ENCODE measurements at places on chromosomes 2 and 18.

DNA sequence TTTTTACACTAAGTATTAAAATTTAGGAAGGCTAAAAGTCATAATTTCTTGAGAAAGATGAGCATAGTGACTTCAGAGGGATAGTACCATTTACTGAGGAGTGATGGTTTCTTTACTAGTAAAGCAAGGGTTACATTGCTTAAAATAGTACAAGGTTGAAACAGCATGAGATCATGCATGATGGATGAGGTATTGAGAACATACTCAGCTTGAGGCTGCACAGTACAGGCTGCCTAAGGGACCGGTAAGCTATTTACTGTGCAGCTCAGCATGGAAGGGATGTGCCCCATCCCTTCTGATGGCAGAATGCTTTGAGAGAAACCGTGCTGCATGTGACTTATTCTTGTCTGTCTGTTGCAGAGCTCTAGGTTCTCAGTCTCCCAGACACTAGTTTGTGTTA is 122.1 kb downstream of the EML6 start:
- no peak for DNase-seq

DNA sequence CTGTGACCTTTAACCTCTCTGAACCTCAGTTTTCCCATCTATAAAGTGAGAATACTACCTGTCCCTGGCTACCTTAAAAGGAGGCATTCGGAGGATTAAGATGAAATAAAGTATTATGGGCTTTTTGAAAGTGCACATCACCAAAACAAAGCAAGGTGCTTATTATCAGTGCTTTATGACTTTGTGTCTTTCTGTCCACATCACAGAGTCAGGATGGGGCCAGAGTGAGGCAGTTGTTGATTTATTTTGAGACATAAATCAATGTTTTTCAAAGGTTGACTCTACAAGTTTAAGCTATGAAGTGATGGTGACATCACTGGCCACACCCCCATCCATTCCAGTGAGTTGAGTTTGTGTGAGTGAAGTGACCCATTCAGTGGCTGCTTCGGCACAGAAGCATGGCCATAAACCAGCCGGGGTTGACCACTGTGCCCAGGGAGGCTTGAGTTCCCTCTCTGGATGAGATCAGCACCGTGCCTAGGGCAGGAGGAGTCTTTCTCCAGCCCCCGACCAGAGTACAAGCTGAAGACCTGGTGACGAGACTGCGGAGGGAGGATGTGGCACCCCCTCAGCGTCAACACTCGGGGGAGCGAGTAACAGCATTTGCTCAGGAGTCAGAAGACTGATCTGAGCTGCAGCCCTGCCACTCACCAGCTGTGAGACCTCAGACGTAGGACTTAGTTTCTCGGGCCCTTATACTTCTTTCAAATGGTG is 89.0 kb upstream of the PPP1CB start:
- no peak for DNase-seq

DNA sequence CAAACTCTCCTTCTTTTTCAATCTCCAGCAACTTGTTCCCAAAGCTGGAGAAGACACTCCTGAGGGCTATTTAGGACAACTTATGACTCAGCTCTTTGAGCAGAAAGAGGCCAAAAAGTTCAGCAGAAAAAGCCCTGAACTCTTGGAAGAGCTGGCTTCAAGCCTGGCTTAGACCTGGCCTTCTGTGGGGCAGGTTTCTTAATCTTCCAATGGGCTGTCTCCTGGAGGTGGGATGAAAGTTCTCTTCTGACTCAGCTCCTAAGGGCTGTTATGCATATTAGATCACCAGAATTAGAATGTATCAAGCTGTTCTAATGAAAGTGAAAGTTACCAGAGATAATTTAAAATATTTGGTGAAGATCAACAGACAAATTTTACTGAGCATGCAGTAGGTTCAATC is 129.4 kb downstream of the RAD51AP2 start:
- no peak for DNase-seq

DNA sequence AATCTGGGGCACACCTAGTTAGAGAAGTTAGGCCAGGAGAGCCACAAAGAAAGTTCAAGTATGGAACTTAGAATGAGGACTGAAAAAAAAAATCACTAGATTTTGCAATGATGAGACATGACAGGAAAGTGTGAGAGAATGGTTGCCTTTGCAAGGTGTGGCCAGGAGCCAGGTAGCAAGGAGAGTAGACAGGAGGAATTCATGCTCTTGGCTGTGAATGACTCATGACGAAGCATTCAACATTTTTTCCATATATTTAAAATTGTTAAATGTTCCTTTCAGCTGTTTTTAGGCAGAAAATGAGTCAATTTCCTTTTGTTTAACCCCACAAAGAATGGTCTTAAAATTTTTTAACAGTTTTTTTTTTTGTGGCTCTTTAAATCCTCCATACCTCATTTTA is 636.9 kb downstream of the PLCL1 start:
- DNase-seq: no peak

DNA sequence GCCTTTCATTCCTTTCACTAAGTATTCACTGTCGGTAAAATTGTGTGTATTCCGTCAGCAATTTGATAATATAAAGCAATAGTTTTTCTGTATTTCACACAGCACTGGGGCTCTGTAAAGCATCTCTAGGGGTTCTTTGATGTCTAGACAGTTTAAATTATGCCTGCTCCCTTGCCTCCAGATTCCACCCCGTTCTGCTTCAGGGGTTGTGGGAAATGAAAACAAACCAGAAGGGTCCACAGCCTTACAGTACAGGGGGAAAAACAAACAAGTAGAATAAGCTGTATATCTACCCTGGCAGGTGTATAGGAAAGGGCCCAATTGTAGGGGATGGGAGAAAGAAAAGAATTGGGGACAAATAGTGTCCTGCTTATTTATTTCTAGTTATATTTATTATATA is 63.1 kb downstream of the ASXL3 start:
- DNase-seq: no peak

GRCh38 chr18:77146249-77147080 is 13.9 kb upstream of the MBP start:
- no peak for DNase-seq

- DNase-seq: no peak
Observed at GRCh38 chr18:57666818-57667497, 45.3 kb upstream of the NARS1 start.

- DNase-seq: no peak
Observed at GRCh38 chr2:231057590-231057989, 923 bp downstream of the PSMD1 start.

- no peak for DNase-seq
Observed at GRCh38 chr2:29942711-29943110, 21.3 kb upstream of the ALK start.

DNA sequence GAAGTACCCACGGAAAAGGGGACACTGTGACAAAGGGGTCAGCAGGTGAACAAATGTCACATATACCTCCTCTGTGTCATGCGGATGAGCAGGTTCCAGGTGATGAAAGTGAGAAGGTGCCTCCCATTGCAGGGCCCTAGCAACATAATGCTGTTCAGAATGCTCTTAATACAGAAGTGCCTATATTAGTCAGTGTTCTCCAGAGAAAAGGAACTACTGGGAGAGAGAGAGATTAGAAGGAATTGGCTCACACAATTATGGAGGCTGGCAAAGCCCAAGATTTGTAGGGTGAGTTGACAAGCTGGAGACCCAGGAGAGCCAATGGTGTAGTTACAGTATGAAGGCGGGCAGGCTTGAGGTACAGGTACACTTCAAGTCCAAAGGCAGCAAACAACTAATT is 98.1 kb upstream of the CDC42EP3 start:
- DNase-seq: no peak

DNA sequence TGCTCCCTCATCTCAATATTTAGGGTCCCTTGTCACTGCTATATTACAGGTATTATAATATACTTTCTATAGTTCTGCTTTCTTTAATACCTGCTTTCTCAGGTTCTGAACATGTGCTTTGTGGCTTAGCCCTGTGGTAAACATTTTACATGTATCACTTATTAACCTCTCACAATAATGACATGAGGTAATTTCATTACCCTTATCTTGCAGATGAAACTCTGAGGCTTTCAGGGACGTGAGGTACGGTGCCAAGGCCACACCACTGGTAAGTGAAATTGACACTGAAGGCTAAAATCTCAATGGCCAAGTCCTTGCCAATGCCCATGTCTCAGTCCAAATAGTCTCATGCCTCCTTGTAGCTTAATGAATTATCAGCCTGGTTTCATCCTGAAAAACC is 21.7 kb downstream of the LINC00305 start:
- no peak for DNase-seq

- DNase-seq: peak; percentile 29
Observed at GRCh38 chr2:76958749-76959148, 563.4 kb downstream of the LRRTM4 start.
